CD8-positive, alpha-beta memory T cell (primary cell): ENCODE measurements at places on chromosomes 12 and 14. TPM values are rescaled to one million over a fixed set of nuclear protein-coding genes. Genes with fewer than 3 reads are reported as not detected.

The KERA gene
- polyA plus RNA-seq, result not detected

The IGFBP6 gene
- 8.9 TPM for polyA plus RNA-seq

The TRIM9 gene
- 0.05 TPM for polyA plus RNA-seq

GRCh38 chr12:84874825-84875139, 37.8 kb downstream of the SLC6A15 start:
- DNase-seq, result no peak

DNA sequence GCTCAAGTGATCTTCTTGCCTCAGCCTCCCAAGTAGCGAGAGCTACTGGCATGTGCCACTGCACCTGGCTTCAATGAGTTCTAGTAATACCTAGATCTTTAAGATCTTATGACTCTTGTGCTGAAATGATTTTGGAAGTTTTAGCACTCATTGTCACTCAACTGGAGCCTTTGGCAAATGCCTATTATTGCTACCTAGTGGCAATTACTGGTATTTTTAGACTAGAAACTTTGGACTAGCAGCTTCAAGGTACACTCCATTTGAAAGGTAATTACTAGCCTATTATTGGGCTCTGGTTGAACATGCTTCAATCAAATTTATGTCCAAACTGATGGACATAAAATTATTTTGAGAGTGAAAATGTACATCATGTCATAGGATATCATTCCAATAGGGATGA, 80.7 kb upstream of the MUCL1 start:
- no peak for DNase-seq

DNA sequence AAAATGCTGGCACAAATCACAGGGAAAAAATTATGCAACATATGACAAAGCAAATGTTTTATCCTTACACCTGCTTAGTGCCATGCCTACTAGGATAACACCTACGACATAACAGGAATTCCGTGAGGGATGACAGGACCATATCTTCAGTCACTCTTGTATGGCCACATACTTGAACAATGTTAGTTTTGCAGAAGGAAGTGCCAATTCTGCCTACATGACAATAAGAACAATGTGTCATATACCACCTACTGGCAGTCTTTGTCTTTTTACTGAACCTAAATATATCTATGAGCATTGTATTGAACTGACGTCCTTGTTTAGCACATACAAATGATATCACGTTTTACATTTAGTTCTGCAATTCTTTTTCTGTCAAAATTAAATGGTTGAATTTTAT, 234.0 kb downstream of the ADAMTS20 start:
- no peak for DNase-seq

- DNase-seq, result peak; percentile 77
Measured at GRCh38 chr12:43835656-43836474, at the start of gene TMEM117. TSS of gene TMEM117 (plus strand) at chr12:43836081.

DNA sequence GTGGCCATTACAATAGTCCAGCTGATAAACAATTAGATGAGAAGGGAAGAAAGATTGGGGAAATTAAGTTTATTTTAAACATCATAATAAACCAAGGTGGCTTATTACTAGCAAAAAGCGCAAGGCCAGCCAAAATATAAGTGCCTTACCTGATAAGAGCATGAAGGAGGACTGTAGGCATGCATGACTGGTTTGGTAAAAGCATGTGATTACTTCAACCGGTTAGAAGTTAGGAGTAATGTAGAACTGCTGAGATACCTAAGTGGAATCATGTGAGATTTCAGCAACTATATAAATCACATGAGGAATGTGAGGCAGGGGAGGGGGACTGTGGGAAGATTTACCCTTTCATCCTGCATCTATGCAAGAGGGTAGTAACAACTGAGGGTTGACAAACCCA, 59.7 kb upstream of the CCDC196 start:
- DNase-seq, result no peak
